Stimulated activated naive CD4-positive, alpha-beta T cell (primary cell): ENCODE measurements at places on chromosomes 1 and 21.
A peak's percentile ranks its signal among the peaks of the same experiment; 100 is the strongest.

DNA sequence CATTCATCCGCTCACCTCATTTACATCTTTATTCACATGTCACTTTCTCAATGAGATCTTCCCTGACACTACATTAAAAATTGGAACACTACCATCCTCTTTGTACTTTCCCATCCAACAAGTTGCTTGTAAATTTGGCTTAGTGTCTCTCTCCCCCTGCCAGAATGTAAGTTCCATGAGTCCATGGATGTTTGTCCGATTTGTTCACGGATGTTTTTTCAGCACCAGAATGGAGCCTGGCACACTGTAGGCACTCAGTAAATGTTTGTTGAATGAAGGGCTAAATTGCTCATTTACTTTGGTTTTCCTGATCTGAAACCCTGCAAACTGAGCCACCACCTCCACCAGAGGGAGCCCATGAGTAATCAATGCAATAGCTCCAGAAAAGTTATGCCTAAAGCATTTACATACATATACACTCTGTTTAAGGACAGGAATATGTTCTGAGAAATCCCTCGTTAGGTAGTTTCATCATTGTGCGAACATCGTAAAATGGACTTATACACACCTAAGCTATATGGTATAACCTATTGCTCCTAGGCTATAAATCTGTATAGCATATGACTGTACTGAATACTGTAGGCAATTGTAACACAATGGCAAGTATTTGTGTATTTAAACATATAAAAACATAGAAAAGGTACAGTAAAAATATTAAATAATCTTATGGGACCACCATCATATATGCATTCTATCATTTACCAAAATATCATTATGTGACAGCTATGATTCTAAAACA is 2.8 kb upstream of the EYA3 start:
- DNase-seq, result peak; percentile 44

GRCh38 chr1:79059341-79059740 is 52.8 kb upstream of the ADGRL4 start:
- no peak for DNase-seq

- no peak for DNase-seq
Measured at GRCh38 chr1:91745640-91746373, 140.1 kb downstream of the TGFBR3 start.

DNA sequence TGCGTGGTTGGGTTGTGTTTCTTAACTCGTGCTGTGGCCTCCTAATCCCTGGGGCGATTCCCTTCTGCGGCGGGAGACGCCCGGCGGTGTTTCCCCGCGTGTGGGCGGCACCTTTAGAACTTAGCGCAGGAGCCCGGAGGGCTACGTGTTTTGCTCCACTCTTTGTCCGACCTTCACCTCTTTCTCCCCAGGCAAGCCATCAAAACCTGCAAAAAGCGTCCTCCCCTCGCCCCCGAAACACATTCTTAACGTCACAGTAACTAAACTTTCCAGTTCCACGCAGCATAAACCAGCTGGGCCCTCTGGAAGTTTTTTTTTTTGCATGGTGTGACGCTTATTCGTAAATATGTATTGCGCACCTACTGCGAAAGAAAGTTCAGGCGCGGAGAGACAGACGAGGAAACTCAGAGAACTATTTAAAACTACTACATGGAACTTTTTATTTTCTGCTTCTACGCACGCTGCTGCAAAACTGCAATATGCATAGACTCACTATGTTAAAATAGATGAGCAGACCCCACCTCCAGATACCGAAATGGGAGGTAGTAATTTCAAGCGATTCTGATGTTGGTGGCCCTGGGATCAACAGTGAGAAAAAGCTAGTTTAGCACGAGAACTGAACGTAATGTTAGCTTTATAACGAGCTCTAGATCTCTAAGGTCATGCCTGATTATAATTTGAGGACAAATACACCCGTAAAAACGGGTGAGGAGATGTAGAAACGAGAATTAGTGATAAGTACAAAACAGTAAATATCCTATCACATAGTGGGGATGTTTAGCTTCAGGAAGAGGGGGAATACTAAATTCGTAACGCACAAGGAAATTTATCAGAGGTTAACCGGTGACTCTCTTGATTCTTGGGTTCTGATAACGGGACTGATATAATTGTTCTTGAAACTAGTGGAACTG is 920 bp downstream of the MTR start:
- peak; percentile 82 for DNase-seq

- DNase-seq, result no peak
Measured at GRCh38 chr21:37071561-37072273, 1.2 kb downstream of the PIGP start.

DNA sequence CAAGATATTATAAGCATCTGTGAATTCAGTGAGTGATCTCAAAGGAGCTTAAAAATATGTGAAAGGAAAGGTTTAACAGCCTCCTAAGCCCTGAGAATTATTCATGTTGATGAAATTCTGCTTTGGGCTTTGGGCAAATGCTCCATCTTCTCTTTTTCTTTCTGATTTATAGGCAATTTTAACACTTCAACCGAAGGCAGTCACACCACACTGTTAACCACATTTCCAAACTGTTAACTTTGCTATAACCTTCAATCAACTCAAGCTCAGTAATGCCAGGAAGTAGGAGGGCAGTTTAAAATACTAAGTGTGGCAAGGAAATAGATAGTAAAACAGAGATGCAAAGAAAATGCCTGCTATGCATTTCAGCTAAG is 54.4 kb upstream of the NEK7 start:
- no peak for DNase-seq

GRCh38 chr21:35367553-35367952 is 318.5 kb upstream of the RUNX1 start:
- no peak for DNase-seq

GRCh38 chr1:216034506-216034905 is 388.7 kb downstream of the USH2A start:
- no peak for DNase-seq

- DNase-seq, result no peak
Measured at GRCh38 chr1:170707959-170708655, 44.2 kb downstream of the PRRX1 start.
